ENCODE measurements at places on chromosomes 13 and 19.

DNA sequence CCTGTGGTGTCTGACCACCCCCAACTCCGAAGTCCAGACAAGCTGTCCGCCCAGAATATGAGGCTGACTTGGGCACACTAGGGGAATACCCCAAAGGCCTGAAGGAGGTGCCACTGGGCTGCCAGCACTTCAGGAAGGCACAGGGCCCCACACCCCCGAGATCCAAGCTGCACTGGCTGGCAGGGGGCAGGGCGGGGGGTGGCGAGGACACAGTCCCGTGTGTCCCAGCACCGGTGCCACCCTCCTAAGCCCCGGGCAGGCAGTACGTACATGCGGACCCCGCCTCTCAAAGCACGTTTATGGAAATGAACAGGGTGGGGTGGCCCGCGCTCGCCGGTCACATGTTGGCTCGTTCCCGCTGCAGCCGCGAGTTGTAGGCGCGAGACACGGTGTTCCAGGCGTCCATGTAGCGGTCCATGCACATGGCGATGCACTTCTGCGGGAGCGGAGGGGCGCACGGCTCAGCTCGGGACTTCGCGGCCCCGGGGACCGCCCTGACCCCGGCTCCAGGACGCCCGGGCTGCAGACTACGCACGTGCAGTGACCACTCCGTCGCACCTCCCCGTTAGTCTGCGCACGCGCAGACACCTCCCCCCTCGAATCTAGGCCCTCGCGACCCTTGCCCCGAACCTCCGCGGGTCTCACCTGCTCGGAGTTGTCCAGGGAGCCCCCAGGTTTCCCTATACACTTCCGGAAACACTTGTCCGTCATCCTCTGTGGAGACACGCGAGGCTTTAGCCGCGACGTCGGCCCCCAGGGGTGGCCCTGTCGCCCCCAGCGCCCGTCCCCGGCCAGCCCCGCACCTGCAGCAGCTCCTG, 566 bp downstream of the TIMM13 start:
- DNase-seq = peak; percentile 70

DNA sequence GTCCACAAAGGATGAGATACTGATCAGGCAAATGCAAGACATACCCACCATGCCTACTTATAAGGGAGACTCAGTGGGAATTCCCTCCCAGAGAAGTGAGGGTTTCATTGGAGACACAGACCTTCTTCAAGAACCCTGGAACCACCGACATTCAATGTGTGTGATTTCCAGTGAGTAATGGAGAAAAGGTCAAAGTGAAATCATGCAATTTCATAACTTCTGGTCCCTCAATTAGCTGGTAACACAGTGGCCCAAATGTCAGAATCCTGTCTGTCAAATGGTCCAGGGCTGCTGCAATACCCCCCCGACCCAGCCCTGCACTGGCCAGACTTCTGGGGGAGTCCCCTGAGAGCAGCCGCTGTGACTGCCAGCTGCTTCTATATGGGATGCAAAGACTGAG, 4.7 kb upstream of the METTL21C start:
- no peak for DNase-seq

DNA sequence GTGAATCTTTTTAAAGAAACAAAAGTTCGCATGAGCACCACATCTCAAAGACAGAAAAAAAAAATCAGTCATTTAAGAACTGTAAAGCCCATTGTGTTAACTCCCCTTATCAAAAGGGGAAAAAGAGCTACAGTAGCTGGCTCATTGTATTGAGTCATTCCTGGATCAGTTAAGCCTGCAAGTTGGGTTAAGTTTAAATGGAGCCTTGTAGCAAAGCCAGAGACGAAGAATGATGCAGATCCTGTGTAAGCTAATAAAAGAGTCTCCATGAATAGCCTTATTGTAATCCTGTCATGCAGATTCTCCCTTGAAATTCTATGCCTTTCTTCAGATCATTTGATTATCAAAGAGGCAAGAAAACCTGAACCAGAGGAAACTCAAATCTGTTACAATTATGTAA, 83.8 kb downstream of the CRYL1 start:
- peak; percentile 31 for DNase-seq

- no peak for DNase-seq
Measured at GRCh38 chr13:93689333-93689732, 462.7 kb downstream of the GPC6 start.

DNA sequence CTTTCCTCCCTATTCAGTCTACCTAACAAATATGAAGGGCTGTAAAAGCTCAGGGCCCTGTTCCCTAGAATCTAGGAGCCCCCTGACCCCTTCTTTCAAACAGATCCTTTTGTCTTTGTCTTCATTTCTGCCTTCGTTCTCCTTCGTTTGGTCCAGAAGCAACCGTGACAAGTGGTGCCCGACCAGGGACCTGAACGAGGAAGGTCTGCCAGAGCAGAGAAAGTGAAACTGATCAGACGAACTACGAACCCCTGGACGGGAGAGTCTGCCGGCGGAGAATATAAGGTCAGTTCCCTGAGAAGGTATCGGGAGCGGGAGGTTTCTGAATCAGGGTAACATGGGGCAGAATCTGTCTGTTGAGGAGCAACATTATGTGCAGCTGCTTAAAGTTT, 751 bp downstream of the ERVK3-1 start:
- DNase-seq = no peak

GRCh38 chr13:99731747-99732146, 230.5 kb downstream of the TM9SF2 start:
- DNase-seq = no peak

- no peak for DNase-seq
Measured at GRCh38 chr19:16449330-16449961, 22.3 kb downstream of the EPS15L1 start.

GRCh38 chr19:49807058-49807903, 5.8 kb downstream of the FUZ start:
- DNase-seq = no peak

GRCh38 chr19:1882786-1883692, 2.3 kb downstream of the ABHD17A start:
- DNase-seq = no peak

DNA sequence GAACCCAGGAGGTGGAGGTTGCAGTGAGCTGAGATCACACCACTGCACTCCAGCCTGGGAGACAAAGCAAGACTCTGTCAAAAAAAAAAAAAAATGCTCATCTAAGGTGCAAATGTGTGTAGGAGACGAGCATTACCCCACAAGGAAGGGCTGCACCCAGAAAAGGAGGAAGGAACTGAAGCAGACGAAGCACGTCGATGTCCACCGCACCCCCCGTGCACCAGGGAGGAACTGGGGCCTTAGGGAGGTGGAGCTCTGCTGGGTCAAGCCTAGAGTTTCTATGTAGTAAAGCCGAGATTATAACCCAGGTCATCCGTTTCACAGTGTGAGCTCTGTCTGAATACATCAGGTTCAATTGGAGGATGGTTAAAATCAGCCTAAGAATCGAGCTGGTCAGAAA, 1.1 kb downstream of the VSTM1 start:
- DNase-seq = no peak

GRCh38 chr19:41912899-41913537, 15.2 kb downstream of the ERFL start:
- DNase-seq = no peak

DNA sequence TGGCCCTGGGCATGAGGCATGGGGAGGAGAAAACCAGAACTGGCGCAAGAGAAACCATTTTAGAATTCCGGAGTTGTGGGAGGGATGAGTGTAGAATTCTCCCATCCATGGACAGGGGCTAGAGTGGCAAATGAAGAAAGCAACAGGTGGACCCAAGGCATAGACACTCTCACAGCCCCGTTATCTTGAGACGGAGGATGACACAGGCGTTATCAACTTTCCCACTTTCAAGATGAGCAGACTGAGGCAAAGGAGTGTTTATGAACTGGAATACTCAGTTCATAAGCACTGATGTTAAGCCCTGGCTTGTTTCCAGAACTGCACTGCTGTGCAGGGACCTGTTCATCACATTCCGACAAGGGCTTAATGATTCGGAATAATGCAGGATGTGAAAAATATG, 1.1 kb upstream of the GTF3A start:
- no peak for DNase-seq

DNA sequence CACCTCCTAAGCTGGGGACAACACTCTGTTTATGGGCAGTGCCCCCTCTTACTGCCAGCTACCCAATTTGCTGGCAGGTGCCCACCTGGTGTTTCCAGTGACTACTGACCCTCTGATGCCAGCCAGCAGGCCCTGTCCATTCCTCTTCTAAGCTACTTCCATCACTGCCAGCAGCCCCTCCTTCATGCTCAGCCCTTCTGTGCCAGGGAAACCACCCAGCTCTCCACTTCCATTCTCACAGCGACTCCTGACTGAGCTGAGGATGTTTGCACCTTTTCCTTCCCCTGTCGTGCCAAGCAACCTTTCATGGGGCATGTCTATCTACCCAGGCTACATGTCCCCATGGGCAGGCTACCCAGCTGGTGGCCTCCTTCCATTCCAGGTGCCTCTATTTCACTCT, 24.0 kb upstream of the ZNF492 start:
- DNase-seq = no peak

- DNase-seq = no peak
Measured at GRCh38 chr13:104984296-104984818, 1551.1 kb downstream of the EFNB2 start.

- DNase-seq = no peak
Measured at GRCh38 chr19:35049456-35049855, 7.9 kb downstream of the HPN start.

DNA sequence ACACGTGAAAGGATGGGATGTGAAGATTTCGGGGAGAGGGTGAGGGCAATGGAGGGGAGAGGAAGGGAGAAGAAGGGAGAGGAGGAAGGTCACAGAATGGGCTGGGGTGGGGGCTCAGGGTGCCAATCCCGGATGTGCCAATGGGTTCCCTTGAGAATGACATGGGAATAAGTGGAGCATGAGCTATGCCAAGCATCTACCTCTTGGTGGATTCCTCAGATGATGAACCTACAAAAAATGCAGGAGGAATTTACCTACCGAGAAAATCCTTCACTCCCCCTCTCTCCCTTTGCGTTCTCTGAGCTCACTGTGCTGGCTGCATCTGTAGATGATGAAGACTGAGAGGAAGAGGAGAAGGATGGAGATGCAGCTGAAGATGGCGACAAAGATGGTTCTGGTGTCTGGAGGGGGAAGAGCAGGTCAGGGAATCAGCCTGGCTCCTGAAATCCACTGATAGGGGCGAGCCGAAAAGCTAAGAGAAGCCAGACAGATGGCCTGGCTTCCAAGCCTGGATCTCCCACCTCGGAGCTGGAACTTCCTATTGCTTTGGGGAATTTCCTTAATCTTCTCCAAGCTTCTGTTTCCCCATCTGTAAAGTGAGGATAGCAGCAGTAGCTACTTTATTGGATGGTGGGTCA, 21.6 kb downstream of the VSTM1 start:
- DNase-seq = peak; percentile 8

DNA sequence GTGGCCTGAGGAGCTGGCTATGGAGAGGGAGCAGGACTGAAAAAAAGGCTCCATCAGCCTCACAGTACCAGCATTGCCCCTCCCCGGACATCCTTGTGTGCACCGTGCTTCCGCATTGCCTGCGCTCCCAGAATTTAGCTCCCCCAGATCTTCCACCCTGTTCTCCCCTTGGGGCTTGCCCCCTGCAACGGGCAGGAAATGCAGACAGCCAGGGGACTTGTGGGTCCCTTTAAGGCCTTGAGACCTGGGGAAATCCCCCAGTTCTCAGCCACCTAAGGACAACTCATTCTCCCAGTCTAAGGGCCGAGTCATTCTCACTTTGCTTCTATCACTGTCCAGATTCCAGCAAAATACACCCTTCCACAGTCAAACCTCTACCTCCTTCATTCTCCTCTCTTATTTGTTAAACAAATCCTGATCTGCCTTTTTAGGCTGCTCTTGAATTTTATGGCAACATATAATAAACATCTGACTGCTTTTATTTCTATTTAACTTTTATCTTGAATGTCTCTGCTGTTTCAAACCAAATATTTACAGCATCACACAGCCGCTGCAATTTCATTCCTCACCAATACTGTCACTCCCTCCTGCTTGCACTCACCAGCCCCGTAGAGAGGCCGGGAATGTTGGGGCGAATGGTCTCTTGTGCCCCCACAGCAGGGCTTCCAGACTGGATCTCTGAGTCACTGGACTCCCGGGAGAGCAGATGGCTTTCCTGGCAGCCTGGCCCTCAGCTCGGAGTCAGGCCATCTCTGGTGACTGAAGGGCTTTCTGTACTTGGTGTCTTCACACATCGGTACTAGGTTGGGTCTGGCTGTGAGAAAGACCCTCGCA, 221.9 kb downstream of the TSHZ3 start:
- no peak for DNase-seq

DNA sequence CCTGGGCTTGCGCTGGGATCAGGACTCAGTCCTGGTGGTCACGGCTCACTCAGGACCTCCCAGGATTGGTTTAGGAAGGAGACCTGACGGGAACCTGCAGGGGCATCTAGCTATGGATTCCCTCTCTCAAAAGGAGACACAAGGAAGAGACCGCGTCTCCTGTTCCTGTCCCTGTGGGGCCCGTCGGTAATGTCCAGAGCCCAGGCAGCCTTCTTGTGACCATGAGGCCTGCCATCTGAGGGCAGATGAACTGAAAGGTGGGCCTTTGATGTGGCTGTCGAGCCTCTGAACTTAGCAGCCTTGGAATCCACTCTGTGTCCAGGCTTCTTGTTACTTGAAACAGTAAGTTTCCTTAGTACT, 31.5 kb upstream of the MIER2 start:
- no peak for DNase-seq

DNA sequence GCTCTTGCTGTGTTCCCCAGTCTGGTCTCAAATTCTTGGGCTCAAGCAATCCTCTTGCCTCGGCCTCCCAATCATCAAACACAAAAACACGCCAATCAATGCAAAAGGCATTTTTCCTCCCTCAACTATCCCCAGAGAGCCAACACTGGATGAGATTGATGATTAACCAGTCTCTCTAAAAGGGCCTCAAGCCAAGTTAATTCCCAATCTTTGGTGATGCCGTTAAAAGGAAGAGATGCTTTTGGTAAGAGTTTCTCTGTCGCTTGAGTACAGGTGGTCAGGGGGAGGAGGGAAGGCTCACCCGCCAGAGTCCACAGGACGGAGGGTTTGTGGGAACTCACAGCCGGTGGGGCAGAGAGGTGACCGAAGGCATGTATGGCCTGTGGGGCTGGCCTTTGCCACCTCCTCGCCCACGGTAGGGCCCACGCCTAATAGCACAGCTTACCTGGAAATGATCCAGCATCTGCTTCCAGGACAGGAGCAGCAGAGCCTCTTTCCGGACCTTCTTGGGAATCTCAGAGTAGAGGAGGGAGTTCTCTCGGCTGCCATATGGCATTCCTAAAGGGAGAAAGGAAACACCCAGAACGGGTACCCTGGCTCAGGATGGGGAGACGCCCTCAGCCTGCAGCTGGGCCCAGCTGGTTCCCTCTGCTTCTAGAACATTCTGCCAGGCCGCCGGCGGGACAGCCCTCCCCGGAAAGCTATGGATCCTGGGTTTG, 18.1 kb downstream of the DPP9 start:
- DNase-seq = no peak

GRCh38 chr19:896434-896833, 3.1 kb downstream of the RNU6-9 start:
- no peak for DNase-seq

Data from RWPE1 (cell line).